Astrocyte (in vitro differentiated cells and primary cell): ENCODE measurements at places on chromosomes 7 and 10.

- no peaks in the 10 kb centered on the region for H3K36me3 ChIP-seq
- no peak overlapping the region for H3K27ac ChIP-seq
- peak; percentile 10 for DNase-seq
- no peaks in the 10 kb centered on the region for H3K4me1 ChIP-seq
Measured at GRCh38 chr7:23863209-23863787, 153.3 kb downstream of the STK31 start.

- H3K36me3 ChIP-seq, result no peaks in the 10 kb centered on the region
- no peak overlapping the region for H3K4me3 ChIP-seq
- DNase-seq, result no peak
- no peaks in the 10 kb centered on the region for H3K4me1 ChIP-seq
Measured at GRCh38 chr10:133537546-133538545, 10.7 kb downstream of the CYP2E1 start.

DNA sequence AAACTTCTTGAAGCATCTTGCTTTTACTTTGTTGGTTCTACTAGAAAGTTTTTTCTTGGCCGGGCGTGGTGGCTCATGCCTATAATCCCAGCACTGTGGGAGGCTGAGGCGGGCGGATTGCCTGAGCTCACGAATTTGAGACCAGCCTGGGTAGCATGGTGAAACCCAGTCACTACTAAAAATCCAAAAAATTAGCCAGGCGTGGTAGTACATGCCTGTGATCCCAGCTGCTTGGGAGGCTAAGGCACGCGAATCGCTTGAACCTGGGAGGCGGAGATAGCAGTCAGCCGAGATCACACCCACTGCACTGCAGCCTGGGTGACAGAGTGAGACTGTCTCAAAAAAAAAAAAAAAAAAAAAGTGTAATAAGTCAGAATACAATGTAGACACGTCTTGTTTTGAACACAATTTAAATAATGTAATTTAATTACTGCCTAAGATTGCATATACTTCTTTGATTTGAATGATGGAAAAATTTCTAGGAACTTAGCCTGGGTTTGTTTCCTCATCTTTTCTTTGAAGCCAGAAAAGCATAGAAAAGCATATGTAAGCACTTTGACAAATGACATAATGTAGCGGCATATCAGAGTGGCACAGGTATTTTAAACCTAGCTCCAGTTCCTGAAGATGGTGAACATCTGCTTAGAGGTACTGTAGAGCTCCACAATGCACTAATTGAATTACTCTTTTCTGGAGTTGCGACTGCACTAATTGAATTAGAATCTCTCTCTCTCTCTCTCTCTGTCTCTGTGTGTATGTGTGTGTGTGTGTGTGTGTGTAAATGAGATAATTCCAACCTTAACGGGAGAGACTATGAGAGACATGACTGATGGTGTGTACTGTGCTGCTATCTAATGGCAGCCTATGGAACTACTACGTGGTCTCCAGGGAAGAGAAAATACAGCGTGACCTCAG lies 87.8 kb downstream of the BTRC start:
- no peak overlapping the region for H3K4me3 ChIP-seq
- no peaks in the 10 kb centered on the region for H3K36me3 ChIP-seq
- DNase-seq, result peak; percentile 69
- H3K4me1 ChIP-seq, result no peaks in the 10 kb centered on the region
- no peak overlapping the region for H3K27ac ChIP-seq
- no peaks in the 10 kb centered on the region for H3K27me3 ChIP-seq

- no peaks in the 10 kb centered on the region for H3K4me1 ChIP-seq
- no peak for DNase-seq
- no peaks in the 10 kb centered on the region for H3K27me3 ChIP-seq
- no peak overlapping the region for H3K27ac ChIP-seq
Measured at GRCh38 chr7:13108061-13108460, 420.6 kb downstream of the ARL4A start.

DNA sequence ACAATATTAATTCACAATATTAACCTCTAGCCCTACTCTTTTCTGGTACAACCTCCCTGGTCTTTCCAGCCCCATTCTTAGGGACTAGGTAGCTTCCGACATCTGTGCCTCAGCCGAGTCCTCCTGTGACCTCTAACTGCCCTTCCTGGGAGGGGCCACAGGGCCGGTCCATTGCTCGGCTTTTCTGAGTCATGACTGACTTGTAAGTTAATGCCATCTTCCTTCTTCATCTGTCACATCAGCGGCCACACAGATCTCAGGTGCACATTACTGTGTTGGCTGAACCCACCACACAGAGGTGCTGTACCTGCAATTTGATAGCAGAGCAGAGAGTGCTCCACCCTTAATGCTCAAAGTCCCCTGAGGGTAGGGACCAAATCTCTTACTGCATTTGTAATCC lies 4.1 kb upstream of the CPA4 start:
- no peak overlapping the region for H3K4me3 ChIP-seq
- H3K36me3 ChIP-seq, result no peaks in the 10 kb centered on the region
- peak; percentile 16 for DNase-seq
- peaks cover 37% of the 10 kb centered on the region for H3K4me1 ChIP-seq

DNA sequence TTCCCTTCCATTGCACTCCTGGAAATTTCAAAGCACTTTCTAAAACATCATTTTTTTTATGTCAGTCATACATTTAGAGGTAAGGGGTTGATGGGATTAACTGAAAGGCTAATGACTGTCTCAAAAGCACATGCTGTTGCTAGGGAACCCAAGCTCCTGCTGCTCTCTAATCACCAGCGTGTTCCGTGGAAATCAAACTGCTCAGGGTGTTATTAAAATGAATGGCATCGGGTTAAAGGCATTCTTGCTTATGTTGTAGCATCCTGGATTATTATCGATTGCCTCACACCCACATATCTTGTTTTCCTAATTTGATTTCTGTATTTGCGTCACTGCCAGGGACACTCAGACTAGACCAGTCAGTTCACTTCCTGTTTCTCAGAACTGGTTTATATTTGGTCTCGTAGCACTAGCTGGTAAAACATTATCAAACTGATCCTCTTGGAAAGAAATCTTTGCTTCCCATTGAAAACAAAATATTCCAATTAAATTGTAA lies 216.5 kb upstream of the MKLN1 start:
- H3K36me3 ChIP-seq, result no peaks in the 10 kb centered on the region
- H3K27ac ChIP-seq, result peak overlapping the region; percentile 67
- peak overlapping the region; percentile 59 for H3K4me3 ChIP-seq
- peaks cover 29% of the 10 kb centered on the region for H3K4me1 ChIP-seq
- DNase-seq, result peak; percentile 63

GRCh38 chr10:60573336-60573735 lies 183.7 kb upstream of the ANK3 start:
- peaks cover 4% of the 10 kb centered on the region for H3K4me1 ChIP-seq
- no peaks in the 10 kb centered on the region for H3K36me3 ChIP-seq
- H3K27me3 ChIP-seq, result no peaks in the 10 kb centered on the region
- DNase-seq, result peak; percentile 44
- H3K27ac ChIP-seq, result peak overlapping the region; percentile 55

DNA sequence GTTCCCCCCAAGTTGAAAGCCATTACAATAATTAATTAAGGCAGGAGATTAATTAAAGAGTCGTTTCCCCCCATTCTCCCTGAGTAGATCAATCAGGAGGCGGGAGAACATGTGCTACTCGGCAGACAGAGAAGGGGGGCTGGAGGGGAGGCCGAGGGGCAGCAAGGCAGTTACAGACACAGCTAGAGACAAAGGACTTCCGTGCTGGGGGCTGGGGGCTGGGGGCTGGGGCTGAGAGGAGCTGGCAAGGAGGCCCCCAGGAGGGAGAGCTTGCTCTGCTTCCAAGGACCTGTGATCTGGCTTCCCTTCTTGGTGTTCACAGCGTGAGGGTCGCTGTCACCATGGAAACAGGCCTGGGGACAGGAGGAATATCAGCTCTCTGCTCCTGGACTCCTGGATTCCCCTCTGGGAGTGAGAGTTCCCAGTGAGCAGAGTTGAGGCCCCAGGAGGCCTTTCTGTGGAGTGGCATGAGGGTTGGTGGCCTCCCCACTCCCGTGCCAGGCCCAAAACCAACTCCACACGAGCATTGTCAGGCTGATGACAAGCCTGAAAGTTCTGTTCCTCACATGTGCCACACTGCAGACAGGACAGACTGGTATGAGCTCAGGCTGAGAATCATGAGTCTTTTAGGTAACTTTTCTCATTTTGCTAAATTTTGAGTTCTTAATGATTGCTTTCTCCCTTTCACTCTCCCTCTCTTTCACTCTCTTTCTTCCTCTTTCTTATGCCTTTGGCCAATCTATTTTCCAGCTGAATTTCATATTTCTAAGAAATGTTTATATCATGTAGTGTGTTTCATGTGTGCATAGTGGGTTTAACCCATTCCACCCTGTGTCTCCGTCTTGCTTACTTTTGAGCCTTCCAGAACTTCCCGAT lies 16.4 kb downstream of the FAM241B start:
- no peak for DNase-seq
- H3K27ac ChIP-seq, result no peak overlapping the region
- no peak overlapping the region for H3K4me3 ChIP-seq
- no peaks in the 10 kb centered on the region for H3K4me1 ChIP-seq
- peaks cover 27% of the 10 kb centered on the region for H3K27me3 ChIP-seq
- no peaks in the 10 kb centered on the region for H3K36me3 ChIP-seq
